Activated gamma-delta T cell (primary cell): ENCODE measurements at places on chromosomes 7 and 10.

DNA sequence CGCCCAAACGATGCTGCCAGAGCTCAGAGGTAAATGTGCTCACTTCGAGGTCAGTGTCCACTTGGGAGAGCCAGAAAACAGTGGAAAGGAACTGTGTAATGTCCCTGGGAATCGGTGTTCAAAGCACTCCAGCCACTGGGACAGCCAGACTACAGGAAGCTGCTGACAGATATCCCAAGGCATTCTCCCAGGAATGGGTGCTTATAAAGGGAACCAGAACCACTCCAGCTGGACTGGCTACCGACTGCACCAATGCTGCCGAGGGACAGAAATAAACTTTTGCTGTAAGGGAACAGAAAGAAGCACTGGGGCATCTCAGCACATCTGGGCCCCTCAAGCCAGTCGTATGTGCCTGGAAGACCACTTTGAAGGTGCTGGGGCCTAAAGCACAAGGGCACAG lies 76.7 kb downstream of the ATXN7L1 start:
- no peak for DNase-seq

DNA sequence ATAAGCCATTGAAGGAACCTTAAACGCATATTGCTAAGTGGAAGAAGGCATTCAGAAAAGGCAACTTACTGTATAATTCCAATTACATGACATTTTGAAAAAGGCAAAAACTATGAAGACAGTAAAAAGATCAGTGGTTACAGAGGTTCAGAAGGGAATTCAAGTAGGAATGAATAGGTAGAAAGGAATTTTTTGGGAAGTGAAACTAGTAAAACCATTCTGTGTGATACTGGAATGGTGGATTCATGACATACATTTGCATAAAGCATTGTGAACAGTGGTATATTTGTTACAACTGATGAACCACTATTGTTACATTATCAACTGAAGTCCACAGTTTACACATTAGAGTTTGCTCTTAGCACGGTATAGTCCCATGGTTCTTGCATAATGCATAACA lies 114.2 kb upstream of the GPR22 start:
- DNase-seq: no peak

- DNase-seq: no peak
These were observed 151.2 kb downstream of the MPP7 start for GRCh38 chr10:28151636-28152035.

DNA sequence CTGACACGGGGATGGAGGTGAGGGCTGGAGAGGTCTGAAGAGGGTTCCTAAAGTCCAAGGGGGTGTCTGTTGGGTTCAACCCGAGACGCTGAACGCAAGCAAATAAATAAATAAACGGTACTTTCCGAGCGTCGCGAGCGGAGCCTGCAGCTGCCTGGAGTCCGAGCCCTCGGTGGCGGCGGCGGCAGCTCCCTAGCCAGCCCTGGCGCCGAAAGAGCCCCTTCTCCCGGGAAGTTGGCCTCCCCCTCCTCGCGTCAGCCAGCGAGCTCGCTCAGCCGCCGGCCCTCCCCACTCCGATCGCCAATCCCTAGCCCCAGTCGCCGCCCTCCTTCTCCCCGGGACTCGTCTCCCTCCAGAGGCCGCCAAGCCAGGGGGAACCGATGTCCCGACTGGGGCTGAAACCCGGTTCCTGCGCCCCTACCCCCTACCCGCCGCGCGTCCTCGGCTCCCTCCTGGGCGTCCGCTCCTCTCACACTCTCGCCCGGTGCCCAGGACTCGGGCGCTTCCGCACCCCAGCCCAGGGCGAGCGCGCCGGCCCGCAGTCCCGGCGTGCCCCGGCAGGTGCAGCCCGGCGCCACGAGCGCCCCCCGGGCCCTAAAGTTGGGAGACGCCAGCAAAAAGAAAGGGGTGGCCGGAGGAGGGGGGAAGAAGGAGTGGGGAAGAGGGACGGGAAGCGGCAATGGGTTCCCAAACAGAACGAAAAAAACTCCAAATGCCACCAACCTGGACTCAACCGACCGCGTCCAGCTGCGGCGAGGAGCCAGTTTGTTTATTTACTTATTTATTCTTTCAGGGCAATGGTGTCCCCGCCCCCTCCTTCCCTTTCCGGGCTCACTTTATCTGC lies at the start of gene GFRA1:
Gene GFRA1 (minus strand): TSS at position 767 of the 844 bp plus-strand sequence. CDS start 1,177 bp downstream, outside the sequence.
- DNase-seq: no peak

GRCh38 chr10:13658871-13659685 lies 72.3 kb downstream of the PRPF18 start:
- DNase-seq: no peak

DNA sequence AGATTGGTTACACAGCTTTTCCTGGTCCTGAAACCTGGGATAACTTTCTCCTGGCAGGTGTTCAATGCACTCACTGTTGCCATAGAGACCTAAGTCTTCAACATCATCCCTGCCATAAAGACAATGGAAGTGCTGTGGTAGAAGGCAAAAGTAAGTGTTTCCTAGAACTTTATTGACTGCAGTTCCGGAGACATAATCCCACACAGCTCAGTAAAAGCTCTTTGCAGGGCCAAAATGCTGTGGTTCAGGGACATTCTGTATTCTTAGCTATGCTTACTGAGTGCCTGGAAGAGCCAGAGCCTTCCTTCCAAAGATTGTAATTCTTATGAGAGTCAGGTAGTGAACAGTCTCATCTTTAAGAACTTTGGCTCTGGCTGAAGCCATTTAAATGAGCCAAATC lies 5.3 kb downstream of the WIPF3 start:
- no peak for DNase-seq

GRCh38 chr7:69941077-69941651 lies 342.9 kb downstream of the AUTS2 start:
- no peak for DNase-seq

- no peak for DNase-seq
These were observed 74.0 kb downstream of the GATA3 start for GRCh38 chr10:8128511-8128910.

DNA sequence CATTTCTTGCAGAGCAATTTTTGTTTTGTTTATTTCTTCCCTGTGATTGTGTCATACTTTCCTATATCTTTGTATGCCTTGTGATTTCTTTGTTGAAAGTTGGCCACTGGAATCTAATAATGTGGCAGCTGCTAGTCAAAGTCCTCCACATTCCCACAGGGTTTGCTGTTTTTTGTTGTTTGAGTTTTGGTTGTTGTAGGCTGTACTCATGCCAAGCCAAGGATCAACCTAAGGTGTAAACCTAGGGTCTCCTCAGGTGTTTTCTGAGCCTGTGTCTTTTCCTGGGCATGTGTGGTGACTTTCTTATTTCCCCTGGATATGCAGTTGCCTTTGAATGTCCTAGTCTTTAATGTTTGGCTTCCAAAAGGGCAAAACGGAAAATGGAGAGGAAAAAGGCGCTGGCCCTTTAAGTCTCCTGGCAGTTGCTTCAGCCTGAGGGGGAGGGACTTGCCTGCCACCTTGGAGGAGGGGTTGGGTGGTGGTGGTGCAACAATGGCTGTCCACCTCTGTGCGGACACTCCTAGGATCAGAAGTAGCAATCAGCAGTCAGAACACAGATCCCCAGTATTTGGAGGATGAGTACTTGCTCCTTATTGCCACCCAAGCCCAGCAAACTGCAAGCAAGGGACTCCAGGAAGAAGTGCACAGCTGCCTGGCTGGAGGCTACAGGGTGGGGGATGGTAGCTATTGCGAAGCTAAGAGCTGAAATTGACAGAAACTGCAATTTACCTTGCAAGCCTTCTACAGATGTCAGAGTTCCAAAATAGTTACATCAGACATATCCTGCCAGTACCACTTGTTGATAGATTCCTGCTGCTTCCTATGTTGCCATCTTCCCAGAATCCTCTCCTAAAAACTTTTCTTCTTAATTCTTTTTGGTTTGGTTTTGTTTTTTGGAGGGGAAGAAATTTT lies 5.6 kb upstream of the ZNF518A start:
- DNase-seq: no peak

DNA sequence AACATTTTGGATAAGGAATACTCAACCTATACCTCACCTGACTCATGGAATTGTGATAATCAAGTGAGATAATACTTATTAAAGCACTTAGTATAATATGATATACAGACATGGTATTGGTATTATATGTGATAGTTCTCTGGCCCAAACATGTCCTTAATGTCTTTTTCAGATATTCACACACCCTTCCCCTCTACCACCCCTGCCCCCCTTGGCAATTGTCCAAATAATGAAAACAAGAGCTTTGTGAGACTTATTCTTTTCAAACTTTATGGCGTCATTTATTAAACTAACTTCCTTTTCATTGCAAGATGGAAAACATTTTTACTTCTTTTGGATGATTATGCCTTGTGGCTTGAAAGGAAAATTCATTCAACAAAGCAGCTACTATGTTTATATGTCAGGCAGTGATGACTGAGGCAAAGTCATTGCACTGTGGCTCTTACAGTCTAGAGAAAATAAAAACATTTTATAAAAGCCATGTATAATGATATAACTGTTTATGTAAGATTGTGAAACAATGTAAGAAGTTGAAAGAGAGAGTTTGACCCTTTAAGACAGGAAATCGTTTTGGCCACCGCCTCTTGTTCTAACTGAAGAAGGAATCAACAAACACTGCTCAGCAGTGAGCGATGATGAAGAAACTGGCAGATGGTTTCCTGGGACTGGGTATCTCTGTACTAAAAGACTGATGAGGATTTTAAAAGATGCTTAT lies 27.4 kb downstream of the MINPP1 start:
- DNase-seq: no peak

- DNase-seq: no peak
These were observed 76.2 kb downstream of the CTBP2 start for GRCh38 chr10:125084191-125084613.

GRCh38 chr7:33079096-33079495 lies 16.5 kb upstream of the NT5C3A start:
- no peak for DNase-seq

- no peak for DNase-seq
These were observed 217.4 kb downstream of the MAD1L1 start for GRCh38 chr7:2015251-2015871.

GRCh38 chr10:80755893-80756292 lies 218.2 kb downstream of the SH2D4B start:
- DNase-seq: no peak

- no peak for DNase-seq
These were observed 10.1 kb downstream of the NFKB2 start for GRCh38 chr10:102405632-102406031.

DNA sequence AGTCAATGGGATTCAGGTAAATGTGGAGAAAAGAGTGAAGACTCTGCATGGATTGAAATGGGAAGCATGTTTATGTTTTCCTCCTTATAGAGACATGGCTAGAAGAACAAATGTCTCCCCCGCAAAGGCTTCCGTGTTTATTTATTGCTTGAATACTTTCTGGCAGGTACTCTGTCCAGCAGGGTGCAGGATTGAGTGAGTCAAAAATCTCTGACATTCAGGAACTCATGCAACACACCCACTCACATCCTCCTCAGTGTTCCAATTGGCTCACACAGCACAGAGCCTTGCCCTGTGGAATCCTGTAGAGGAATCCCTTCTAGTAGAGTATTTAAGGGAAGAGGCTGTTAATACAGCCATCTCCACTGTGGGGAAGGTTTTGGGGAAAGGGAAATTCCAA lies 290.3 kb upstream of the VWC2 start:
- no peak for DNase-seq

DNA sequence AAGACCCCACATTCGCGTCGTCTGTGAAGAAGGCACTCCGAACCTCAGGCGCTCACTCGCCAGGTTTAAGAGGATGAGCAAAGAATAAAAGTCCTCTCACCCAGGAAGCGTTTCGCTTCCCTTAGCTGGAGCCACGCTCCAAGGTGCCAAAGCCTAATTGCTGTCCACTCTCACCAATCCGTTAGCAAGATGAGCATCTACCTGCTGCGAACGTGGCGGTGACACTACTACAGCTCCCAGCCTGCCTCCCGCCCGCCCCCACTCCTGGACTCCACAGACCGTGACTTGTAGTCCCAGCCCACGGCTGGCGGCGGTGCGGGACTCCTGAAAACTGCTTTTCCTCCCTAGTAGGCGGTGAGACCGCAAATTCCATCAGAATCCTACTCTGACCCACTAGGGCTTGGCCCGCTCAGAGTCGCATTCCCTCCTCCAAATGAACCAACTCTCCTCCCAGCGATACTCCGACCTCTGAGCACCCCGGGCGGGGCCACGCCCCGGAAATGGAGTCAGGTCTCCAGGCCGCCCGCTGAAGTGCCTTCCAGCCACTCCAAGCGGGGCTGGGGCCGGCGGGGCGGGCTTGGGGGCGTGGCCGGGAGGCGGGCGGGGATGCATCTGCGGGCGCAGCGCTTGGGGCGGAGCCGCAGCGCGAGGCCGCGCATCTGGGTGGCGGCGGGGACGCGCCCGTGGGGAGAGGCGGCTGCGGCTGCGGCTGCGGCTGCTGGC lies 521 bp upstream of the PTPN12 start:
- peak; percentile 98 for DNase-seq

GRCh38 chr7:105796365-105796764 lies 80.0 kb downstream of the ATXN7L1 start:
- DNase-seq: no peak

DNA sequence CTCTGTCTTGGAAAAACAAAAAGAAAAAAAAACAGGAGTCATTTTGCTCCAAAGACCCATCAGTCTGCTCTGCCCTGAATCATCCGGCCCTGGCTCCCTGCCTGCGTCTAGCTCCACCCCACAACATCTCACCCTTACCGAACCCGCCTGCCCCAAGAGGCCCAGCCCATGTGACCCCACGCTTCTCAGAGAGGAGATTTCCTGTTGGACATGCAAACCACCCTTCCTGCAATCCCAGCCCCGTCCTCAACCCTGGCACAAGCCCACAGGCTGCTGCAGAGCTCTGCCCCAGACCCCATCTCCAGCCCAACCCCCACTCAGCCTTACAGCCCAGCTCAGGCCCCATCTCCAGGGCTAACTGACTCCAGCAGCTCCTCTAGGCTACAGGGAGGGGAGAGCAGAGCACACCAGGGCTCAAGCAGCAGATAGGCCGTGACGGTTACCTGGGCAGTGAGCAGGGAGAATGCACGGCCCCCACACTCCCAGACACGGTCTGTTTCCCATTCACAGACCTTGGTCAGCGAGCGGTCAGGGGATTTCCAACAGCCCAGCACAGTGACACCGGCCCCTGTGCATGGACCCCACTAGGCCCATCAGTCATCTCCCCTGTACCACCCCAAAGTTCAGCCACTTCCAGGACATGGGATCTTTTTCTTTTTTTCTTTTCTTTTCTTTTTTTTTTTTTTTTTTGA lies 69.9 kb upstream of the GTF2I start:
- no peak for DNase-seq

DNA sequence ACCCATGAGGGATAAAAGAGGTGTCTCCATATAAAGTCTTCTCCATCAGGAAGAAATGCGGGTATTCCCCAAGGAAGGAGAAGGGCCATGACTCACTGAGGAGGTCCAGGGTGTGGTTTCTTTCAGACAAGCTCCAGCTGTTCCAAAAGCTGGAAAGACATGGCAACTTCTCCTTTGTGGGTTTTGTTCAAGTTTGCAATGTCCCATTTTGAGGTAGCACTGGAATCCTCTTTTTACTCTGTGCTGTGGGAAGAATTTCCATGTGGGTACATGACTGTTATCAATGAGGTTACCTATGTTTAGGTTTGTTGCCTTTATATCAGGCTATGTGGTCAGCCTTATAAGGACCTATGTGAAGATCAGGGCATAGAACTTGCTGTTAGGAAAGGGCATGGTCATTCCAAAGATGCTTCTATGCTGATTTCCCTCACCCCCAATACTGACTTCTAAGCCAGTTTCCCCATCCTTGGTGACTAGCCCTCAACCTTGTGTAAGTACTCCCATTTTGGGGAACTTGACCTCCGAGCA lies 697.5 kb downstream of the INHBA start:
- DNase-seq: no peak
